RWPE1 (cell line): ENCODE measurements at places on chromosomes 5 and 9.
A peak's percentile ranks its signal among the peaks of the same experiment; 100 is the strongest.

DNA sequence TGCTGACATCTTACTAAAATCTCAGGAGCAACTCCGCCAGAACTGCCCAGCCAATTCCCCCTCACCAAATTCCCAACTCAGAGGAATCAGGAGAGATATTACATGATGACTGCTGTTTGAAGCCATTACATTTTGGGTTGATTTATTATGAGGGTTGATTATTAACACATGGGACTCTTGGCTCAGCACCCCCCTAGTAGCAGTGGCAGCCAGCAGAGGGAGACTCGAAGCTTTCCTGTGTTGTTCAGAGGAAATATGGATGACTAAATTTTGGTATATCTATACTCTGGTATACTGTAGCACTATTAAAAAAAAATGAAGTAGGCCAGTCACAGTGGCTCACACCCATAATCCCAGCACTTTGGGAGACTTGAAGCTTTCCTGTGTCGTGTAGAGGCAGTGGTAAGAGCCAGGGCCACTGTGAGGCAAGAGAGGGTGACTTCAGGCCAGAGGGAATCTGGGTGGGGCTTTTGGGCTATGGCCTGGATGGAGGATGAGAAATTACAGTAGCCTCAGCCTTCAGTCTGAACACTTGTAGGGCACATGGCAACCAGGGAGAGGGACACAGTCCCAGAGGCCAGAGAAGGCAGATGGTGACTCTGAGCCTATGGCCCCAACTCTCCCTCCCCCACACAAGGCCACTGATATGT is 111.4 kb downstream of the LHX2 start:
- no peak for DNase-seq

DNA sequence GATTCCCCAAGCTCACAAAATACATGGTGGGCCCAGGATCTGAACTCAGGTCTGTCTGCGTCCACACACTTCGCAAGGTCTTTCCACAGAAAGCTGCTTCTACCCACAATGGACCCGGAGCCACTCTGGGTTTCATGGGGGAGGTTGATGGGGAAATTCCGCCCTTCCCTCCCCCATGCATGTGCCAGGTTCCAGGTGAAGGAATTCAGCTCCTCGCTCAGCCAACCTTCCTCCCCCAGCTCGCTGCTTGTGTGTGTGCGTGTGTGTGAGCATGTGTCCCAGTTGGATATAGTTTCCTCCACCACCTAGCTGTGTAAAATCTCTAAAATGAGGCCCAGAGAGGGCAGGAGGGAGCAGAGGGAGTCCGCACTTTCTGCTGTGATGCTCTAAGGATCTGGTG is 1.0 kb downstream of the PTGS1 start:
- no peak for DNase-seq

- no peak for DNase-seq
Observed at GRCh38 chr9:84206801-84207370, 133.7 kb downstream of the SLC28A3 start.

GRCh38 chr5:91383956-91384300 is 811 bp upstream of the ARRDC3 start:
- DNase-seq: peak; percentile 26

DNA sequence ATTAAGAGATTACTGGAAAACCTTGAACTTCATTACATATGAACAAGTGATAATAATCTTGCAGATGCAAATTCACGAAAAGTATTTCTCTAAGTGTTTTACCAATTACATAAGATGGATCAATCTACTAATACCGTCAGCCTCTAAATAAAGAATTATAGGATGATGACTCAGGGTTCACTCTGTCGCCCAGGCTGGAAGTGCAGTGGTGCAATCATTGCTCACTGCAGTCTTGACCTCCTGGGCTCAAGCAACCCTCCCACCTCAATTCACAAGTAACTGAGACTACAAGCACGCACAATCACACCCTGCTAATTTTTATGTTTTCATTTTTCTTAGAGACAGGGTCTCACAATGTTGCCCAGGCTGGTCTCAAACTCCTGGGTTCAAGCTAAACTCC is 56.1 kb downstream of the CHD1 start:
- DNase-seq: peak; percentile 18

- DNase-seq: no peak
Observed at GRCh38 chr5:169583101-169583423, 511 bp upstream of the SPDL1 start.

- no peak for DNase-seq
Observed at GRCh38 chr5:55899344-55899743, 48.2 kb downstream of the IL31RA start.

- DNase-seq: no peak
Observed at GRCh38 chr9:137989156-137989555, 111.6 kb downstream of the CACNA1B start.

DNA sequence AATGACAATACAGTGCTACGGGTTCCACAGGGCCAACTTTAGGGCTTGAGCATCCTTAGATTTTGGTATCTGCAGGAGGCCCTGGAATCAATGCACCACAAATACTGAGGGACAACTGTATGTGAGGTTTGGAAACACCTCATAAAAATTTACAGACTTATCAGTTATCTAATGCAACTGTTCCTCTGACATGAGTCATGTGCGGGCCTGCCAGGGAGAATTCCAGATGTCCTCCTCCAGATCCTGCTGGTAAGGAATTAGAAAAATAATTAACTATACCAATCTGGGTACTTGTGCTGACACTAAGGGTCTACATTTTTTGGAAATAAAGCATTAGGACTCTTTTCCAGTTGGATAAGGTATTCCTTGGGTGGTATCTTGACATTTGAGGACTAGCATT is 333.3 kb downstream of the ARRDC3 start:
- peak; percentile 68 for DNase-seq

- no peak for DNase-seq
Observed at GRCh38 chr5:176359658-176360057, 1.9 kb downstream of the KIAA1191 start.

GRCh38 chr5:71632168-71632567 is 45.0 kb downstream of the MCCC2 start:
- no peak for DNase-seq

DNA sequence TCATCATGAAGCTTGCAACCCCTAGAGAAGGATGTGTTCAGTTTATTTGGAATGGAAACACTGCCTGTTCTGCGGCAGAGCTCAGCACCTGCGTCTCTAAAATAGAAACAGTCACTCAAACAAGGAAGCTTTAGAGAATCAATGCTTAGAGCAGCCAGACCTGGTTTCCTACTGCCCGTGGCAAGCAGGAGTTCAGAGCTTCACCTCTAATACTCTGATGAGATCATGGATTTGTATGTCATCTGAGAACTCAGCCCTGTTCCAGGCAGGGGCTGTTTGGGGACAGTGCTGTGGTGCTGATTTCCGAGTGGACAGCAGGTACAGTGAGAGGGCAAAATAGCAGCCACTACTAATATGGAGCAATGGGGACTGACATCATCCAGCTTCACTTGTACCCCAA is 236.0 kb upstream of the IRX1 start:
- DNase-seq: no peak

DNA sequence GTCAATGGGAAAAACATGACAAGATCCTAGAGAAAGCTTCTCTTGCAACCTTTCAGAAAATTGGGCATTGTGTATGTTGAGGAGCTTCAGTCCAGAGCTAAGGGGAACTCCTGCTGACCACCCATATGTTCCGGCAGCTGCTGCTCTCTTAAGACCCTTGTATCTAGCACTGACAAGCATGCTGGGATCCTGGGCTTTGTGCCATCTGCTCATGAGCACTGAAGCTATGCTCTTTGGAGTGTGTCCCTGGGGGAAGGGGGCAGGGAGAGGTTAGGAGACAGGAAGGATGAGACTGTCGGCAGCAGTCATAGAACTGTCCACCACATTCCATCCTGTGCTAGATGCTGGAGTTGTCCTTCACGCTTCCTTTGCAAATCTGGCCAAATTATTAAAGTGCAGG is 109.3 kb downstream of the JAKMIP2 start:
- DNase-seq: no peak

- DNase-seq: no peak
Observed at GRCh38 chr9:77257275-77257674, 79.9 kb downstream of the VPS13A start.

GRCh38 chr9:129676975-129677374 is 11.5 kb downstream of the PRRX2 start:
- no peak for DNase-seq

- DNase-seq: no peak
Observed at GRCh38 chr9:116547729-116548426, 139.2 kb upstream of the TRIM32 start.

- DNase-seq: no peak
Observed at GRCh38 chr5:150600616-150601490, 39.6 kb upstream of the SYNPO start.

- no peak for DNase-seq
Observed at GRCh38 chr9:18721267-18721994, 247.5 kb downstream of the ADAMTSL1 start.

GRCh38 chr5:122436615-122437014 is 124.6 kb downstream of the SNCAIP start:
- no peak for DNase-seq

- DNase-seq: no peak
Observed at GRCh38 chr5:130111746-130112145, 207.5 kb downstream of the CHSY3 start.

GRCh38 chr9:27195191-27195590 is 86.2 kb downstream of the TEK start:
- no peak for DNase-seq

DNA sequence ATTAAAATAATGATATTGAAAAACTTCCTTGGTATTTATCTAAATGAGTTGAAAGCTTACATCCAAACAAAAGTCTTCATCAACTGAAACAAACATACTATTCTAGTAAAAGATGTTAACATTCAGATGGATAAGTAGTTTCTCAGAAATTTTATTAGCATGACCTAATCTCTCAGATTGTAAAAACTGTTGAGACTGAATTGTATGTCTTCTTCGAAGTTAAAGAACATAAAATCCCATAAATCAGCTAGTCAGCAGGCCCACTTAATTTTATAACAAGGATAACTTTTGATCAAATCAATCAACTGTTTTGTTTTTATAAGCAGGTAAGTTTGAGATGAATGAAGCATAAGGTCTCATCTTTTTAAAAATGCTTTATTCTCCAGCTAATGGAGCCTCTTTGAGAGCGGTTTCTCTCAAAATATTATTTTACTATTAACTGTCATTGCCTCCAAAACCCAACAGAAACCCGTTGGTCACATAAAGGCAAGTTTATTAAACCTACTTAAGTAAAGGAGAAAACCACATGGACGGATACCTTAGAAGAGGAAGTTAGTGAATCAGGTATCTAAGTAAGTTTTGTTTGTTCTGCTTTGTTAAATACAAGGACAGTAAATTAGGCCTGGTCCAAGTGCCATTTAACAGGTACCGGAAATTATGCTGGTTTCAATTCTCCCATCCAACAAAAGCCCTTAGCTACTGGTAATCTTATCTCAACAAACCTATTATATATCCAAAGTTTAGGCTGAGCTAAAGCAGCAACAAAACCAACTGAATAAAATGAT is 457.0 kb downstream of the PDE4D start:
- no peak for DNase-seq

DNA sequence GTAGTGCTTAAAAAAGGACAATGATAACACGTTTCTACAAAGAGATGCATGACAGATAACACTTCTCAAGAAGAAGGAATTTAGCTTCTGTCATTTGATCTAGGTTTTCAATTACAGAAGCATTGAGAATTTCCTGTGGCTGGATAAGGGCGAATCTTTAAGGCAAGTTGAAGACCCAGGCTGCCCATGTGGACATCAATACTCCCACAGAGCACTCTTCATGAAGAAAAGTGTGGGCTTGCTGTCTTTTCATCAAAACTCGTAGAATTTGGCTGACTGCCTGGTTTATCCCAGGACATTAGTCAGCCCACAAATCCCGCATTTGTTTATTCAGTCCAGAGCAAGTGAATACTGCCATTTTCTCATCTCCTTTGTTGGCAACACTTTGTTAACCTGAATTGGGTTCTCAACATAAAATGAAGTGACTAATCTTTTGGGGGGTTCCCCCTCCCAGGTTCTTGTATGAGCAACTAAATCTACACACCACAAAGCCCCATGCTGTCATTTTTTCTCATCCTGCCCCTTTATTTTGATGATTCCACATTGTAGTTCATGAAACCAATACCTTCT is 43.4 kb upstream of the CDKN2B start:
- DNase-seq: peak; percentile 89

DNA sequence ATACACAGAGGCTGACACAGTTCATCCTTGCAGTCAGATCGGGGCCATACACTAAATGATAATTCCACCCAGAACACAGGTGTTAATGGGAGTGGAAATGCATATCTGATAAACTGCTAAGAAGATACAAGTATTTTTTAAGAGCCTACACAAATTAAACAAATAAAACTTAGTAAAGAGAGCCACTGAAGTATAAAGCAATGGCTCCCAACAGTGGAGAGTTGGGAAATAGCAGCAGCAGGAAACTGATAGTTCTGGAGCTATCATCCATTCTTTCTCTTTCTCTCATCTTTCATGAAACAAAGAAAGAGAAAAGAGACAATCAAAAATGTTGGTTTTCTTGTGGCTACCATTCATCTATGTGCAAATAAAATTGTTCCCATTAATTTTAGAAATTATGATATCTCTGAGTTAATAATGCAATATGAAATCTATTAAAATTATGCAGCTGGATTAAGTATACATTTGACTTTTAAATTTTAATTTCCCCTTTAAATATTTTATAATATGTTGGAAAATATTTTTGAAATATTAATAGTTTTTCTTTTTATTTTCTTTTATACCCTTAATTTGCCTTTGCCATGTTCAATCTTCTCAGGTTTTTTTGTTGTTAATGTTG is 120.8 kb downstream of the EMB start:
- DNase-seq: peak; percentile 13

- no peak for DNase-seq
Observed at GRCh38 chr9:83154821-83155220, 91.9 kb upstream of the RASEF start.

- DNase-seq: no peak
Observed at GRCh38 chr9:98022447-98022846, 34.1 kb upstream of the NANS start.

- no peak for DNase-seq
Observed at GRCh38 chr5:83846624-83847350, 126.1 kb upstream of the HAPLN1 start.

DNA sequence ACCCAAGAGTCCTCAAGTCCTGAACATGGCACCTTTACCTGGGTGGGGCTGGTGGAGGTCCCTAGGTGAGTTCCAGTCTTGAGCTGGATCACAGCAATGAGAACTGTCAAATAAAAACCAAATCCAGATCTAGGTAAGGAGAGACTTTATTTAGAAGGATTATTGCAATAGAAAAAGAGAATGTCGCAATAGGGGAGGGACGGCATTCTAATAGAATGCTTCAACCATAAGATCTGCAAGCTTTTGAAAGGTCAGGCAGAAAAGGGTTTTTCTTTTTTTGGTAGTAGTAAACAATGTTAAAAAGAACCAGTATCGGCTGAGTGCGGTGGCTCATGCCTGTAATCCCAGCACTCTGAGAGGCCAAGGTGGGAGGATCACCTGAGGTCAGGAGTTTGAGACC is 5.2 kb upstream of the GCNT1 start:
- no peak for DNase-seq

- DNase-seq: no peak
Observed at GRCh38 chr9:17476401-17476800, 102.5 kb upstream of the SH3GL2 start.

GRCh38 chr5:120552638-120553037 is 88.5 kb downstream of the PRR16 start:
- DNase-seq: no peak
